ENCODE measurements at places on chromosomes 4 and X. TPM values are rescaled to one million over a fixed set of nuclear protein-coding genes. Genes with fewer than 3 reads are reported as not detected.

Gene CT45A3
- total RNA-seq: not detected

Gene MUC7
- total RNA-seq: not detected

GRCh38 chr4:17528551-17529165 lies 13.7 kb downstream of the CLRN2 start:
- no peak for DNase-seq

GRCh38 chr4:38730493-38730829 lies 52.3 kb downstream of the TLR10 start:
- DNase-seq: no peak

GRCh38 chr4:141541851-141542250 lies 94.5 kb upstream of the IL15 start:
- no peak for DNase-seq

DNA sequence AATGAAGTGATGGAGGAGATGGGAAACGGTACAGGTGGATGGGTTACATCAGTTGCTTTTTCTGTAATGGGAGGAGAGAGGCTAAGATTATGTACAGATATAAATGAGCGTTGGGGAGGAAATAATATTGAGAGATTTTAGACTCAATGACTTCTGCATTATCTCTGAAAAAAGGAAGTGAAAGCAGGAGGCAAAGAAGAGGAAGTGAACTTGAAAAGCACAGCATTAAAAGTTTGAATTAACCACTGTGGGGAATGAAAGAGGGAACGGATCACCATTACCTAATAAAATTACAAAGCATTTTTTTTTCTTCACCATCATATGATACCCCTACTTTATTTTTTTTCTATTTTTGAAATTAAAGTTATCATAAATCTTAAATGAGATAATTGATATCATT lies 1025.5 kb downstream of the RPA4 start:
- DNase-seq: no peak

DNA sequence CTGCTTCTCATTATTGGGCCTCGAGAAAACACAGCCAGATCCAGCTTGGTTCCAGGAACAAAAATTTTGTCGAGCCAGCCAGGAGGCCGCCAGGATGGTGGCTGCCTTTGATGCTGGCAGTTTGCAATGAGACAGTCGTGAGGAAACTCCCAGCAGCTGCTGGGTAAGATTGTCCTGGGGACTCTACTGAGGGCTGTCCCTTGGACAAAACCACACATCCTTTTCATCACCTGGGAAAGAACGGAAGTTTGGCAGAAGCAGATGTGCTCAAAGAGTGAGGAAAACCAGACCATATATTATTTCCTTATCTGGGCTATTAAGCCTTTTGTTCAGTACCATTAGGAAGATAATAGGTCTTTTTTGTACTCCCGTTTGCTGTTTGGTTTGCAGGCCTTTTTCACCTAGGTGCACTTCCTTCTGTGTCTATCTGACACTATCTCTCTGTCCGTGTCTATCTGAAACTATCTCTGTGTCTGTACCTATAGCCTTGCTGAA lies 13.4 kb upstream of the PAPSS1 start:
- DNase-seq: no peak

Gene SMPX
- not detected for total RNA-seq

All from ureter (tissue), 1 donor.